ENCODE measurements at places on chromosomes 11 and 22.

GRCh38 chr11:80083531-80083951 is 642.7 kb upstream of the TENM4 start:
- no peak for DNase-seq

DNA sequence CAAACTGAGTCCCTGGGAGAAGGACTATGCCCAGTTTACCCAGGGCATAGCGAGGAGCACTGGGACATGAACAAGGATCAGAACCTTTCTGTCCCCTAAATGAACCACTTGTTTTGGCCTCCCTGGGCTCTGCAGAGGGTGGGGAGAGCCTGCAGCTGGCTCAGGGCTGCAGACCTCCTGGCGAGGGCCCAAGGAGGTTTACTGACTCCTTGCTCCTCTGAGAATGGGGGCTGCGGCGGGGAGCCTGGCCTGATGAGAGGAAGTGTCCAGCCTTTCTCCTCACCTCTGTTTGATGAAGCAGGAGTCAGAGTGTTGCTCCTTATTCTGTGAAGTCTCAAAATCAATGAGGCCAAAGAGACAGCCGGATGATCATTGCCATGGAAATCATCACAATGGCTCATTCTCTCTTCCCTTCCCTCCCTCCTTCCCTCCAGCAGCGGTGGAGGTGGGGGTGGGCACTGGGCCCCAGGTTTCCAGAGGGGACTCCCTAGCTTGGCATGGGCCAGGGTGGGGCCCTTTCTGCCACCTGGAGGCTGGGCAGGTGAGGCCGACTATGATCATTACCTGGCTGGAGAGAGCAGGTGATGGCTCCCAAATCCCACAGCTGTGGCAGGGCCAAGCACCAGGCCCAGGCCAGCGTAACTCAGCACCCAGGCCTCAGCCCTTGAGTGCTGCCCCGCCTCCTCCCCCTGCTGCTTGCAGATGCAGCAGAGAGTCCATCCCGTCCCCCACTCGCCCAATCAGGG is 169.7 kb downstream of the CEP164 start:
- DNase-seq, result no peak

DNA sequence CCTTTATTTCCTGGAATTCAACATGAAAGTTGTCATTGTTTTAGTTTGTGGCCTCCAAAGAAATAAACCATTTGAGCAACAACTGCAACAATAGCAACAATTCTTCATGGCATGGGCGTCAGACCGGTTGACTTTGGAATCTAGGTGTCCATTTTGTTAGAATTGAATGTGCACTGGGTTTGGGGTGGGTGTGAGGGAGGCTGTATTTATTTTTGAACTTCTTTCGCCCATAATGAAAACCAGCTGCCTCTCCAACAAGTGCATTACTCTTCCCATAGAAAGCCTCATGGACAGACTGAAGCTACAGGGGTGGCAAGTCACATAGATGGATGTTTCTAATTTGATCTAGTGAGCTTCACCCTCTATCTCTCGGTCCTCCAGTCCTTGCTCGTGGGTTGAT is 85.4 kb downstream of the ADAMTS15 start:
- DNase-seq, result no peak

GRCh38 chr22:48772286-48772907 is 1055.3 kb downstream of the BRD1 start:
- DNase-seq, result no peak

DNA sequence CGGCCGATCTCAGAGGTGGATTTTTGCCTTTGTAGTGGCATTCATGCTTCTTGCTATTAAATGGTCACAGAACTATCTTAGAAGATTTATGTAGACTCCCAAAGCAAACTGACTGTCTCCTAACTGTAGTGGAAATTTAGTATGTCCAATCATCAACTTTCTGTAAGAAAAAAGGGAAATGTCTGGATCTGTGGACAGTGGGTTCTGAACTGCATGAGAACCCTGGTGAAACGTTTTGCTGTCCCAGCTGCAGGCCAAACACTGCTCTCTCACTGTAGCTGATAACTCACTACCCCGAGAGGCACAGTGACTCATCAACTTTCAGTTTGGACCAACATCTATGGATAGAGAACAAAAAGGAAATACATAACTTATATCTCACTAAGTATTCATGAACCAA is 387.1 kb downstream of the SOX6 start:
- DNase-seq, result peak; percentile 75

GRCh38 chr11:62591448-62592145 is at the start of gene TUT1:
TUT1 (minus strand) TSS chr11:62591523; CDS start chr11:62591485, 38 bp downstream.
- peak; percentile 99 for DNase-seq

GRCh38 chr22:43658823-43659222 is 153.3 kb downstream of the EFCAB6 start:
- DNase-seq, result no peak

DNA sequence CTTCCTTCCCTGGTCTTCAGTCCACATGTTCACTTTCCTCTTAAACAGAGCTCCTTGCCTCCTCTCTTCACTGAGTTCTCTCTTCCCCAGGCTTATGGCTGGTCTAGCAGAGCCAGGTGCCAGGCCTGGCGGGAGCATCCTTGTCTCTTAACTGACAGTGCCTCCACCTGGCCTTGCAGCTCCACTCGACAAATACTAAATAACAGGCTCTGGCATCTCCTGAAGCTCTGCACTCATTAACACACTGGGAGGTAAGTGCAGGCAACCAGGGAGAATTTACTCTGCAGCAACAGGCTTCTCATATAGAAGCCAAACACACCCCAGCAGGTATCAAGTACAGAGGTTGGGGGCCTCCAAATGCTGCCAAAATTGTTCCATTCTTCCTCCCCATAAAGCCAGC is 438.1 kb downstream of the SOX6 start:
- DNase-seq, result no peak

- DNase-seq, result no peak
Measured at GRCh38 chr11:13535819-13536218, 40.0 kb upstream of the PTH start.

GRCh38 chr11:18650859-18651557 is 16.9 kb upstream of the SPTY2D1 start:
- DNase-seq, result peak; percentile 74

DNA sequence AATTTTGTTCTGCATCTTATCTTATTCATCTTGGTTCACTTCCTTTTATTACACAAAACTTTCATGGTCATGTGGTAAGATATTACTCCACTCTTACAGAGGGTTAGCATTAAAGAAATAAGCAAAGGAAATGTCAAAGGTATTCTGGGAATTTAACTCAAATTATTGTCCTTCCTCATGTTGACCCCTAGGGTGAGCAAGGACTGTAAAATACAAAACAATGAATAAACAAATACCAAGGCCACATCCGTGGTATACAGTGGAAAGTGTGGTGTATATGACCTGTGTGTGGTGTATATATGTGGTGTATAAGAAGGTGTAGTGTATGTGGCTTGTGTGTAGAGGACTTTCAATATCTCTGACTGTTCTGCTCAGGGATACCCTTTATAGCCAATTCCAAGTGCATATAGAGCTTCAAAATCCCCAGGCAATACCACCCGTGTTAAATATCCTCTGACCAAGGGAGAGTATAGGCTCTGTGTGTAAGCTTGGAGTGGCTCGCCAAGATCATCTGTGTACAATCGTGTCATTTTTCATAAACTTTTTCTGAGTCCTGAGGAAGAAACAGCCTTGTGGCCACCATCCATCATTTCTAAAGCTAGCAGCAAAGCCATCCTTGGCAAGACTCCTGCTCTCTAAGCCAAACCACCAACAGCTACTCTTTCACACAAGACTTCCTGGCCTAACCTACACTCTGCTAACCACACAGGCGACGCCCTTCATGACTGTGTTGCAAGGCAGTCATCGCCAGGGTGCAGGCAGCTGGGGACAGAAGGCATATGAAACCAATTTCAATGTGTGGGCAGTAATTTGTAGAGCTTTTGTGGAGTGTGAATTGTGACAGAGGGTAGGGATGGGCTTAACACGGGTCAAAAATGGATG is 548.0 kb downstream of the ETS1 start:
- peak; percentile 87 for DNase-seq

DNA sequence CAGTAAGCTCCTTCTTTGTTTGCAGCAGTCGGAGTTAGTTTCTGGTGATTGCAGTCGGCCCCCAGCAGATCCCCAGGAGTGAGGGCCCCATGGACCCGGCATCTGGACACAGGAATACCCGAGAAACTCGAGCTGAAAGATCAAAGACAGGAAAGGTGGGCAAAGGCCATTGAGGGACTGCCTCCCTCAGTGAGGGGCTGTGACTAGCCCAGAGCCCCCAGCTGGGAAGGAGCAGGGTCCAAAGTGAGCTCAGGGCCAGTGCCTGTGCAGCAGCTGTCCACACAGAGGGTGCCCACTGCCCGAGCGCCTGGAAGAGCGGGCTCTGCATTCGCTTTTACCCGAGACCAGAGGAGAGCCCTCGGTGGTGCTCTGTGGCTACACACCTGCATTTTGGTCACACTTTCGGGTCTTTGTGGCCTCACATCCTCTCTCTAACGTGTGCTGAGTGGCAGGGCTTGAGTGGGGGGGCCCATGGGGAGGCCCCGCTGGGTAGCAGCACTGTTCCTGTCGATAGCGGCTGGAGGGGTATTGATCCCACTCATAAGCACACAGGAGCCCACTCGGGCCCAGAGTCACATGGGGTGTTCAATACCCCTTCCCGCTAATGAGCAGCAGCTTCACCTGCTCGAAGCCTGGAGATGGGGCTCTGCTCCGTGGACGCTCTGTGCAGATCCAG is 532.9 kb downstream of the TBC1D22A start:
- no peak for DNase-seq

DNA sequence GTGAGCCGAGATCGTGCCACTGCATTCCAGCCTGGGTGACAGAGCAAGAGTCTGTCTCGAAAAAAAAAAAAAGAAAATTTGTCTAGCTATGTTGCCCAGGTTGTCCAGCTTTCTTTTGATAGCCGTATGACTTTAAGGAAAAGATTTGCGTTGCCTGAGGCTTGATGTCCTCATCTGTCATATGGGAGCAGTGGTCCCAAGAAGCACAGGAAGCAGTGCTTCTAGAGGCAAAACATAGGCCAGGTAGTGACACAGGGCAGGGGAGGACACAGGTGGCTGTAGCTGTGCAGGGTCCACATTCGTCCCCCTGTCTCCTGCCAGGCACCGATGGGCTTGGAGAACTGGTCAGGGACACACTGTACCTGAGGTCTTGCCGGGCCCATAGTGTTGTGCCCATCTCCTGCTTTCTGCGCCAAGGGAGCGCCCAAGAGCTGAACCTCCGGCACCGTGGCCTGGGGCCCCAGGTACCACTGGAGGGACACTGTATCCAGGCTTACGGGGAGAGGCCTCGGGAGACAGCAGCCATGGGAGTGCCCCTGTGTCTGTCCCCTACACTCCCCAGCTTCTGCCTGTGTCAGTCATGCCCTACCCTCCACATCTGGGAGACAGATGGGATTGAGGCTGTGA is 1.4 kb downstream of the LRRC74B start:
- DNase-seq, result no peak

- no peak for DNase-seq
Measured at GRCh38 chr11:101759771-101760450, 154.9 kb upstream of the CEP126 start.

- no peak for DNase-seq
Measured at GRCh38 chr11:128205796-128206195, 381.6 kb downstream of the ETS1 start.

GRCh38 chr11:76787271-76787670 is 4.1 kb downstream of the TSKU start:
- DNase-seq, result no peak

DNA sequence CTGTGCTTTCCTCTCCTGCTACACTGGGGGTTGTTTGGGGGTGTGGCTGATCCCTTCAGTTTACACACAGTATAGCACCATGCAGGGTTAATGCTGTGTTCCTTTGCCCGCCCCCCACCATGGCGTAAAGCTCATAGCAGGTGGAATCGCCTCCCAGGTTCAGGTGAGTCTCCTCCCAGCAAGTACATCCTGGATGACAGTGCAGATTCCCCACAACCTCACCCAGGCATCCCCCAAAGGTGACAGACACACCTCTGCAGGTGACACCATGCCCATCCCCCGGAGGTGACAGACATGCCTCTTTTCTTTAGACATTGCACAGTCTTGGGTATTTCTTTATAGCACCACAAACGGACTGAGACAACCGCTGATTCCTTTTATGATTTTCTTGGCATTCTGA is 343.7 kb downstream of the BRD1 start:
- no peak for DNase-seq

- no peak for DNase-seq
Measured at GRCh38 chr22:28821452-28821851, 21.1 kb upstream of the XBP1 start.

GRCh38 chr11:36363361-36364268 is 67.5 kb downstream of the PRR5L start:
- DNase-seq, result no peak

- DNase-seq, result no peak
Measured at GRCh38 chr11:60589611-60590010, 74.4 kb downstream of the MS4A13 start.

- DNase-seq, result no peak
Measured at GRCh38 chr11:37506531-37506930, 908.5 kb upstream of the RAG2 start.

DNA sequence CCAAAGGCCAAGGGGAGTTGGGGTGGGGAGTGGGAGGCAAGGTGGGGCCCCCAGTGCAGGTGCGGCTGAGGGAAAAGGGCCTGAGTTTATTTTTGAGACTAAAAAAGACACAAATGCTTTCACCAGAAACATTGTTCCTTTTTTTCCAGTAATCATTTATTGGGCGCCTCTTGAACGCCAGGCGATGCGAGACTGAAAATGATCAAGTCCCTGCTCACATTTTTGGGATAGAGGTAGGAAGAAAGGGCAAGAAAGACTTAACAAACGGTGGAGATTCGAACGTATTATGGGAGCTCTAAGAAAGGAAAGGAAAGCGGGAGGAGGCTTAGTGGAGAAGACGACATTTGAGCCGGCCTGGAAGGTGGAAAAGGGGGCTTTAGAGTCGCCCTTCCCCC is 796 bp upstream of the SF3B2 start:
- no peak for DNase-seq

DNA sequence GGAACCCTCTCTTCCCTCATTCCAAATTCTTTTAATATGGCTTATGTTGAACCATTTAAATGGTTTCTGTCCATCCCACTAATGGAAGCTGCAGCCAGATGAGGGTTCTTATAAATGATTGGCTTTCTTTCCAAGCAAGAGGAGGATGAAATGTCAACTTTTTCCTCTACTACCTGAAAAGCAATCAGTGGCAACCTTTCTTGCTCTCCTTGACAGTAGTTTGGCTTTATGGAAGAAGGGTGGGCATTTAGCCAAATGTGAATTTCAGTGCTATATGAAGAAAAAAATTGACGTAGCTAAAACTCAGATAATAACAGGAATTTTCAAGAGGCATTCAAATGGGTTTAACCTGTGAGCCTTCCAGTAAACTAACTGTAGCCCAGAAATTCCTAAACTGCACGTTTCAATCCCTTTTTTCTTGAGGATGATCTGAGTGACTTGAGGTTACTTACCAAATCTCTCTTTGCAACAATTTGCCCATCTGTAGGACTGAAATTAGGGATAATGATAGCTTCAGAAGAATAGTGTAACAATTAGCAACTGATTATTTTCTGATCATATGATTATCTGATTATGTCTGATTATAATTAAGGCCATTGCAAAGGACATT is 90.9 kb downstream of the EXT2 start:
- DNase-seq, result no peak

DNA sequence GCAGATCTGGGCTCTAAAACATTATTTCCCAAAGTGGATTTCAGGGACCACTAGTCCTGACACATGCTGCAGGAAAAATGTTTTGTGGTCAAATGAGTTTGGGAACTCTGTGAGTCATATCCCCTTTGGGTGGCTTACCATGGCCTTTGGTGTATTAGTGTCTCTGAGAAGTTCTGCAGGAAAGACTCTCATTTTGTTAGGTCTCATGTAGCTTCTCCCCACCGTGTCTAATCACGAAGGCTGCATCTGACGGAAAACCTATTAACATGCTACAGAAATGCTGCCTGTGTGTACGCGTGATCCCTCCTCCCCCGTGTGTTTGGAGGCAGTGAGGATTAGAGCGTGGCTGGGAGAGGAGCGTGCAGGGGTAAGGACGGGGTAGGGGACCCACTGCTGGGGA is 191.7 kb downstream of the ST3GAL4 start:
- no peak for DNase-seq

Measured in suppressor macrophage treated with lipopolysaccharide for 4 hours (primary cell).